Right forelimb (tissue), 1 donor: ENCODE measurements at places on chromosomes 7 and 10.

GRCh38 chr10:44354771-44355170 lies 30.1 kb downstream of the CXCL12 start:
- no peak for DNase-seq

DNA sequence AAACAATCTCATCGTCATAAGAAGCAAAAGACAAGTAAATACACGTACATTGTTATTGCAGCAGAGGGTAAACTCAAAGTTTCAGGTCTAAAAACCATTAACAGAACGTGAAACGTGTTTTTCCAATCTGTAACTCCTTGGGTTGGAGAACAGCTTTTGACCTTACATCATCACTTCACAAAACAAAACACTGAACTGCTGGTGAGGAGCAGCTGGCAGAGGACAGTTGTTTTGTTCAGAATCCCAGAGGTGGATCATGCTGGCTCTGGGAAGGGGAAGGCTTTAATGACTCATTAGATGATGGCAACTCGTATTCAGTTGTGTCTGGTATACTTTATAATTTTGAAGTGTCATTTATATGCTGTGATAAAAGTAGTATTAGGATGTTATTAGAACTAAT lies 923.0 kb upstream of the CELF2 start:
- DNase-seq, result no peak

DNA sequence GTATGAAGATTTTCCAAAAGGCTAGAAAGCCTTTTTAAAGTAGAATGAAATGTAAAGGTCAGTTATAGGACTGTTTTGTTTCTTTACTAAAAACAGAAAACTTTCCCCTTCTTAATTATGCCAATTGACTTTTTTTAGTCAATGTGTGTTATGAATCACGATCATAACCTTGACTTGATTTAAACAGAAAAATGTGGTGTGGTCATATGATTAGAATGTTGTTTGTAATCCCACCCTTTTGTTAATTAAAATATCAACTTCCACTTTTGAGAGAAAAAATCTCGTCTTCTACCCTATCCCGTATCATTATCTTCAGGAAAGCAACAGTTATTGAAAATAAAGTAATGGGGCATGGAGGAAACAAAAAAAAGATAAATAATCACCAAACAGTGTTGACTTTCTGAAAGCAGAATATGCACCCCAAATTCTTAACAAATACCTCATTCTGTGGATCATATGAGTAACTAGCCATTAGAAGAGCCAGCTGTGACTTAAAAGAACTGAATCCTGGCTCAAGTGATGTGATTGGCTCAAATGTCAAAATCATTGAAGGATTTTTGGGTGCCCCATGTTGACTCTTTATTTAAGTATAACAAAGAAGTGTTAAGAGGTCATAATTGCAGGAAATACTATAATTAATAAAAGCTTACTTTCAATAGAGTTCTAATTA lies 32.3 kb upstream of the SLC16A12 start:
- DNase-seq, result no peak

DNA sequence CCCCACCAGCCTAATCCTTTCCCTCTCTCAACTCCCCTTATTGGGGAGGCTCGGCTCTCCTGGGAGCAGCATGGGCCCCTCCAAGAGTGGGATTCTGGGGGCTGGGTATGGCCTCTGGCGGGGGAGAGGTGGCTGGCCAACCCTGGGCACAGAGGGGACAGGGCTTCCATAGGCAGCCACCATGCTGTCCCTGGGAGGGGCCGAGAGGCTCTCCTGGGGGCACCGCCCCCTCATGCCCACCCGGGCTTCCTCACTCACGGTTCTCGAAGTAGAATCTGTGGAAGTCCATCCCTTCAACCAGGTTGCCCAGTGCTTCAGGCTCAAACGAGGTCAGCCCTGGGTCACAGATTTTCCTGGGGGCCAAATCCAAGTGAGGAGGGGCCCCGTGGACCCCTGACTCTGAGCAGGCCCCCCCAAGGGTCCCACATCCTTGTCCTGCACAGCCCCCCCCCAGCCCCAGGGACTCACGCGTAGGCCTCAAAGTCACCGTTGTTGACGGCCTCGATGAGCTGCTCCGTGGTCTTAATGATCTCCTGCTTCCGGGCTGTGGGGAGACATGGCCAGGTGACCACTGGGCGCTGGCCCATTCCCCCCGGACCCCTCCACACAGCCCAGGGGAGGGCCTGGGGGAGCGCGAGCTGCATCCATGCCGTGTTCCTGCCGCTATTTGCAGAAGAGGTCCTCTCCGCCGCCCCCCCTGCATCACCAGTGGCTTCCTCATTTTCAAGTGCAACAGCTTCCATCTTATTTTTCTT lies 19.8 kb downstream of the YKT6 start:
- no peak for DNase-seq

DNA sequence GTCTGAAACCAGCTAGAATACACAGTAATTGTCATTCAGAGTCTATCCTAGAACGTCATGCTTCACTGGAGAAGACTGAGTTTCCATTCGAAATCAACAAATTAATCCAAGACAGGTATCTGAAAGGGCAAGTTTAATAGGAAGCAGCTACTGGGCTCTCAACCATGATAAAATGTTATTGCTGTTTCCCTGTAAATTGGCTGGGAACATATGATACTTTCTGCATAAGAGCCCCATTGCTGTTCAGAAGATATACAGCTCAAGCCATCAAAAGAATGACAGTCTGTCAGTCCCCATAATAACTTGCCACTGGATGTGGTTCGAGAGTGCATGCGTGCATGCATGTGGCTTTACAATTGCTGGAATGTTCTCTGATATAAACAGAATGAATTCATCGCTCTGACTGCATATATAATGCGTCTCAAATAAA lies 129.0 kb downstream of the HIBADH start:
- DNase-seq, result no peak
